ENCODE measurements at places on chromosomes 3 and 15.

DNA sequence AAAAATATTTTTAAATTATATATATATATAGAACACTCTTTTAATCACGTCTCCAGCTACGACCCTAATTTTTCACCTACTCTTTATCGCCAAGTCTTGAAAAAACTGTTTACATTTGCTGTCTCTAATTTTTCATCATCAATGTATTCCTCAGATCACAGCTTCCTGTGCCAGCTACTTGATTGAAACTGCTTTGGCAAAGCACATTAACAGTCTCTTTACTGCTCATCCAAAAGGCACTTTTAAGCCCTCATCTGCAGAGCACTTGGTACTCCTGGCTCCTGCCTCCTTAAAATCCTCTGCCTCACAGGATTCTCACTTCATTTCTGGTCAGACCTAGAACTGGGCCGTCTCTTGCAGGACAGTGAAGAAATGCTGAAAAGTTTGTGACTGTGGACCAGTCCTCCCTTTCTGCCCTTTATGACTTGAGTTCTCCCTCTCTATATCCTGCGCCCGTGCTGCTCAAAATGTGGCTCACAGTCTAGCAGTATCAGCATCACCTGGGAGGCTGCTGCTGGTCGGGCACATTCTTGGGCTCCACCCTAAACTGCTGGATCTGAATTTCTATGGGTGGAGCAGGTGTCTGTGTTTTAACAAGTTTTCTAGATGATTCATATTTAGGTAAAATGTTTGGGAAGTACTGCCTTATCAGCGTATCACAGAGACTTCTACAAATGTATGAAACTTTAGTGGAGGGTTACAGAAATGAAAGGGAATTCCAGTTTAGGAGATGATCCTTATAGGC lies 196.8 kb downstream of the ADAMTSL3 start:
- DNase-seq: peak; percentile 47

DNA sequence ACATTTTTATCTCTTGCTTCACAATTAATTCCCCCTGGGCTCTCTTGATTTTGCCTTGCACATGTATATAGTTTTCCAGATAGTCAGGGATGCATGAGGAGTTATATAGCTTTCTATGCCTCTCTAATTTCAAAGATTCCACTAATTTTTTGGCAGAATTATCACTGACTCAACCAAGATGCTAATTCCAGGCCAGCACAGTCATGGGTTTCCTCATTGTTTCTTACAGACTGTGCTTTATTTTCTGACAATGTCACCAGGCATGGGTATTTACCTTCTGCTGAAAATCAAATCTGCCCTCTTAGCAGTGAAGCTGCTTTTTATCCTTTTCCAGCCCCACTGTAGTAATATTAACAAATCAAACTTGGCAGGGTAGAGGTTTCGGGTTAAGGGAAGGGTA lies 1520.6 kb upstream of the CADM2 start:
- DNase-seq: no peak

DNA sequence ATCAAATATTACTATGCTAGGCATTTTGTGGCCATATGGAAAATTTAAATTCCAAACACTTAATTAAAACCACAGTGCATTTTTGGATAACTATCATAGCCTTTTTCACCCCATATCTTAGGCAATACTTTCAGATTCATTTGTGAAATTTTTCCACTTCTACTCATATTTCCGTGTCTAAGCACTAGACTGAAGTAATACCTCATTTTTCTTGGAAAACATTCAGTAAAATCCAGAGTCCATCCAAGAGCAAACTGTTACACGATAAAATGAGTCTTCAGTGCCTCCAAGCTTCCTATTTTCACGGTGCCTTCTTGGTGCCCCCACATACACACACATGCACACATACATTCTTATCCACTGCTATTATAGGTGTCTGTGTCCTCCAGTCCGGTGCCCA lies 845.9 kb downstream of the TBL1XR1 start:
- DNase-seq: no peak

- no peak for DNase-seq
These were observed 55.1 kb upstream of the ICE2 start for GRCh38 chr15:60534051-60534450.

GRCh38 chr3:94069194-94069813 lies 6.4 kb downstream of the NSUN3 start:
- peak; percentile 13 for DNase-seq

GRCh38 chr3:168865022-168865551 lies 769.4 kb upstream of the GOLIM4 start:
- DNase-seq: peak; percentile 27

All from SW480 (cell line).